Sigmoid colon (tissue), 7 donors: ENCODE measurements at places on chromosomes 3 and 15.

DNA sequence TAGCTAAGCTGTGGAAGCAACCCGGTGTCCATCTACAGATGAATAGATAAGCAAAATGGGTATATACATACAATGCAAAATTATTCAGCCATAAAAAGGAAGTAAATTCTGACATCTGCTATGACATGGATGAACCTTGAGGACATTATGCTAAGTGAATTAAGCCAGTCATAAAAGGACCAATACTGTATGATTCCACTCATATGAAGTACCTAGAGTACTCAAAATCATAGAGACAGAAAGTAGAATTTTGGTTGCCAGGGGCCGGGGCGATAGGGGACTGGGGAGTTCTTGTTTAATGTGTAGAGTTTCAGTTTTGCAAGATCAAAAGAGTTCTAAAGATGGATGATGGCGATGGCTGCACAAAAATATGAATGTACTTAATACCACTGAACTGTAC, 10.3 kb downstream of the EID1 start:
- no peak for DNase-seq

GRCh38 chr15:63469984-63470383, 34.4 kb upstream of the USP3 start:
- no peak for DNase-seq

- DNase-seq = no peak
Observed at GRCh38 chr15:79167776-79168175, 77.2 kb upstream of the RASGRF1 start.

- no peak for DNase-seq
Observed at GRCh38 chr3:44522494-44522933, 32.5 kb upstream of the ZKSCAN7 start.

GRCh38 chr15:64251658-64252057, 88.8 kb upstream of the PPIB start:
- DNase-seq = no peak

DNA sequence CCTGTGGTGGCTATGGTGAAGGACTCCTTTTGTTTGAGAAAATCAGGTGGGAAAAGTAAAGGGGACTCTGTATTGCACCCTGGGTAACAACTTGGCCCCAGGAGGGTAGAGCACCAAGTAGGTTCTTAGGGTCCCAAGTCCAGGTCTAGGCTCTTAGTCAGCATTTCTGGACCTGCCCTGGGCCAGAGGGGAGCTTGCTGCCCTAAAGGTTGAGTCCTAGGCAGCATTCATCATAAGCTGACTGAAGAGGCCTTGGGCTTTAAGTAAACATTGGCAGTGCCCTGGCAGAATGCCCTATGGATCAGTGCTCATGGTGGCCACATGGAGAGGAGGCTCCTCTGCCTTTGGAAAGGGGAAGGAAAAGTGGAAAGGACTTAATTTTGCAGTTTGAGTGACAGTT, 268.5 kb upstream of the CTNNB1 start:
- DNase-seq = no peak
